ENCODE measurements at places on chromosomes 4 and X.

- H3K4me3 ChIP-seq = no peak overlapping the region
- no peaks in the 10 kb centered on the region for H3K4me1 ChIP-seq
- no peak for DNase-seq
- H3K27me3 ChIP-seq = no peaks in the 10 kb centered on the region
- H3K27ac ChIP-seq = no peak overlapping the region
- no peaks in the 10 kb centered on the region for H3K36me3 ChIP-seq
Measured at GRCh38 chrX:13266641-13267345, 53.1 kb downstream of the ATXN3L start.

DNA sequence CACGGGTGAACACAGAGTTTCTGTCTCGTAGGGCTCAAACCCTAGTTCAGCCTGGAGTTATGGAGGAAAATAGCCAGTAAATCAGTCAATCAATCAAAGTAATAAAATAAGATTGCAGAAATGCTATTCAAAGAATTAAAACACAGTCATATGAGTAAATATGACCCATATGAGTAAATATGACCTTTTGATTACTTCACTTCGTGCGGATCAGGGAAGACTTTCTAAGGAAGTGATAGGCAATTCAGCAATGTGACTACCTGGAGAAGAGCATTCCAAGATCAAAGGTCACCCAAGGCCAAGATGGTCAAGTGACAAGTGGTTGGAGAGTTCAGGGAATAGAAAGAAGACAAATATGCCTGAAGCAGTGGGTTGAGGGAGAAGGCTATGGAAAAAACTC lies 722.6 kb downstream of the ADGRL3 start:
- H3K4me3 ChIP-seq = no peak overlapping the region
- no peak for DNase-seq
- no peak overlapping the region for H3K27ac ChIP-seq
- no peaks in the 10 kb centered on the region for H3K4me1 ChIP-seq

GRCh38 chrX:129000018-129000417 lies 523.3 kb downstream of the SMARCA1 start:
- H3K4me1 ChIP-seq = no peaks in the 10 kb centered on the region
- no peaks in the 10 kb centered on the region for H3K36me3 ChIP-seq
- no peak overlapping the region for H3K27ac ChIP-seq
- no peak for DNase-seq
- no peak overlapping the region for H3K4me3 ChIP-seq
- H3K27me3 ChIP-seq = no peaks in the 10 kb centered on the region

- H3K27ac ChIP-seq = no peak overlapping the region
- H3K4me1 ChIP-seq = no peaks in the 10 kb centered on the region
- DNase-seq = no peak
- H3K4me3 ChIP-seq = no peak overlapping the region
- H3K27me3 ChIP-seq = no peaks in the 10 kb centered on the region
Measured at GRCh38 chr4:32003548-32003947, 1283.4 kb downstream of the PCDH7 start.

DNA sequence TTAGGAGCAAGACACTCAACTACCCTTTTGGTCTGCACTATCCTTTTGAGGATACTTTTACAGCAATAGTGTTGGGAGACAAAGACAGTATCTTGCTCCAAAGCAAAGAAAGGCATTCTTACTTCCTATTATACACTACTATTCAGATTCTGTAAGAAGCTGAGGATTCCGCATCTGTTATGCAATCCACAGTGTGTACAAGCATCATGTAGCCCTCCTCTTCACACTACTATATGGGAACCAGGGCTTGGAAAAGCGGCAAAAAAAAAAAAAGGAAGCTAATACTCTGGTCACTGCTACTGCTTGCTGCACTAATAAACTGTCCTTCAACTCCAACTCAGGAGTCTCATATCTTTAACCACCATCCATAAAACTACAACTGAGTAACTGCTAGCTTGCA lies 59.1 kb downstream of the FBXW7 start:
- H3K36me3 ChIP-seq = no peaks in the 10 kb centered on the region
- no peak for DNase-seq
- no peak overlapping the region for H3K4me3 ChIP-seq
- no peak overlapping the region for H3K27ac ChIP-seq

DNA sequence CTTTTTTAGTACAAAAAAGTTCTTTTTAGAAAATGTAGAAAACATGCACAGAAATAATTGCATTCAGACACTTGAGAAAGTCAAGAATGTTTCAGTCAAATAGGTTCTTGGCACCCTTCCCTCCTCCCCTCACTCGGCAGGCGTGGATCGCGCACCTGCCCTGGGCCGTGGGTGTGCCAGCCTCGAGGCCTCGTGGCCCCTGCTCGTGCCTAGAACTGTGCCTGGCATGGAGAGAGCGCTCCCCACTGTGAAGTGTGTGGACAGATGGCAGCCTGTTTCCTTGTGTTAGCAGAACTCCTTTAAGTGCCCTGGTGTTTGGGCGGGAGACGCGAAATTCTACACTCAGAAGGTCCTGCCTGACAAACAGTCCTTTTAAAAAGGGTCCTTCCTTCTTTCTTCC lies 14.7 kb downstream of the RGS12 start:
- no peak overlapping the region for H3K27ac ChIP-seq
- no peak overlapping the region for H3K4me3 ChIP-seq
- no peak for DNase-seq
- peaks cover 38% of the 10 kb centered on the region for H3K4me1 ChIP-seq
- no peaks in the 10 kb centered on the region for H3K36me3 ChIP-seq

DNA sequence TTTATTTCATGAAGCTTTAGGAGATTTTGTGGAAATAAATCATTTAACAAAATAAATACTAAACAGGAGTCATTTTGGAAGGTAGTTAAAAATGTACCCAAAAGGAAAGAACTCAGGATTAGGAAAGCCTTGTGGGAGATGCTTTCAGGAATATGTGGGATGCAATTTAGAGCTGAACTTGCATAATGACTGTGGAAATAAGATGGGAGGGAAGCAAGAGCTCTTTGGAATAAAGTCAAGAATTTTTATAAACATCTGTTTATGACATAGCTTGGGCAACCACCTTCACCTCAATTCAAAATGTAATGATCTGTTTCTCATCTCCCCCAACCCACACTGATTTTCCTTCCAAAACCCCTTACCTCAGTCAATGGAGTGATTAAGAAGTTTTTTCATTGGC lies 623.8 kb downstream of the FAT4 start:
- H3K27me3 ChIP-seq = no peaks in the 10 kb centered on the region
- no peak for DNase-seq
- no peak overlapping the region for H3K4me3 ChIP-seq
- no peak overlapping the region for H3K27ac ChIP-seq
- no peaks in the 10 kb centered on the region for H3K4me1 ChIP-seq

DNA sequence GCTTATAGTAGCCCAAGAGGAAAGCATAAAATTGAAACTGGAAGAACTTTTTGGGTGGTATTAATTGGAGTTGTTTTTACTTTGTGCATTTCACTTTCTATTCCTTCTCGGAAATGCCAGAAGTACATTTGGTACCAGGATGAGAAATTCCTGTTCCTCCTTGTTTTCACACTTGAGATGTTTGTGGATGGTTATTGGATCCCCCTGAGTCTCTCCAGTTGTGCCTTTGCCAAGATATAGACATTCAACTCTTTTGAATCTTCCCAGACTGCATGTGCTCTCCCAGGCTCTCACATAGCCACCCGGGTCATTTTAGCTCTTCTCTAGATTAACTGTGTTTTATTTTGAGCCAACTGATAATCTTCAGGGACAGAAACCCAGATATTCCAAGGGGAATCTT lies 120.5 kb downstream of the AFF1 start:
- no peak for DNase-seq
- no peaks in the 10 kb centered on the region for H3K4me1 ChIP-seq
- H3K4me3 ChIP-seq = no peak overlapping the region

DNA sequence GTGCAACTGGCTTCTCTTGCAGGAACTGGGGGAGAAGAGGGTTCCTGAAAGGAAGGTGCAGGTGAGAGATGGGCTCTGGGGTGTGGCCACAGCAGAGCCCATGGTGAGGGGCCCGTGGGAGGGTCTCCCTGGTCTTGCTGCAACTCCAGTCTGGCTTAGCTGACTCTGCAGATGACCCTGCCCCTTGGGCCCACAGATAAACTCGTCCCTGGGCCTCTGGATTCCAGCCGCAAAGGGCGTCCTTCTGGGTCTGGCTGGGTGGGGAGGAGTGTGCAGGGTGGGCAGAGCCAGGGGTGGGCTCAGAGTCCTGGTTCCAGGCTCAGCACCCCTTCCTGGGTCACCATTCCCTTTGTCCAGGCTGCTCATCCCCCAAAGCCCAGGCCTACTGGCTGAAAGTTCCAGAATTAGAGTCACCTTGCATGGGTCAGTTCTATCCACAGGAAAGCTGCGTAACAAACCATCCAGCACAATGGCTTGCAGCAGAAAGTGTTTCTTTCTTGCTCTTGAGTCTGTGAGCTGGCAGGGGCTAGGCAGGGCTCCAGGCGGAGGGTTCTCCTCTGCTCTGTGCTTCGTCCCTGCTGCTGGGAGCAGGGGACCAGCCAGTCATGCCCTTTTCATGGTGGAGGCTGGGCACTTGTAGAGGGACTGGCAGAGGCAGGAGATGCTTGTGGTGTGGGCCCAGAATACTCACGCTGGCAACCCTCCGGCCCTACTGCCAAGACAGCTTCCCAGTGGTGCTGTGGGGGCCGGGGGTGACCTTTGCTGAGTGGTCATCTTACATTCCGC lies 43.5 kb upstream of the ADRA2C start:
- H3K27ac ChIP-seq = no peak overlapping the region
- no peak overlapping the region for H3K4me3 ChIP-seq
- DNase-seq = no peak
- H3K36me3 ChIP-seq = no peaks in the 10 kb centered on the region

- no peak overlapping the region for H3K27ac ChIP-seq
- no peak overlapping the region for H3K4me3 ChIP-seq
- H3K4me1 ChIP-seq = no peaks in the 10 kb centered on the region
- DNase-seq = no peak
- no peaks in the 10 kb centered on the region for H3K27me3 ChIP-seq
Measured at GRCh38 chrX:10195425-10195824, 38.6 kb downstream of the CLCN4 start.

DNA sequence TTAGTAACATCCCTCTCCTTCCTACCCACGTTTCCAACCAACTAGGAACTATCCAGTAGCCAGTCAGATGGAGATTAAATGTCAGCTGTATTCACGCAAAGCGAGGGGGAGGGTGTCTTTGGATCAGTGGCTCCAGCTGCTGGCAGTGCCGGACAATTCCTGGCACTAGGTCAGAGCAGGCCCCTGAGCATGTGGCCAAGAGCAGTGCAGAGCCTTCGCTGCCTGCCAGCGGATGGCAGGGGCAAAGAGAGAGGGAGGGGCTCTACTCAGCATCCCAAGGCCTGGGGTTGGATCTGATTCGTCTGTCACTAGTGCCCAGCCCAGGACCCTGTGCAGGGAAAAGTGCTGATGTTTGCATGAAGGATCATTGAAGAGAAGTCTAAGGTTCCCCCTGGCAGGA lies 28.7 kb upstream of the JAKMIP1 start:
- H3K36me3 ChIP-seq = no peaks in the 10 kb centered on the region
- H3K4me3 ChIP-seq = no peak overlapping the region
- H3K27me3 ChIP-seq = no peaks in the 10 kb centered on the region
- no peak overlapping the region for H3K27ac ChIP-seq
- DNase-seq = no peak

DNA sequence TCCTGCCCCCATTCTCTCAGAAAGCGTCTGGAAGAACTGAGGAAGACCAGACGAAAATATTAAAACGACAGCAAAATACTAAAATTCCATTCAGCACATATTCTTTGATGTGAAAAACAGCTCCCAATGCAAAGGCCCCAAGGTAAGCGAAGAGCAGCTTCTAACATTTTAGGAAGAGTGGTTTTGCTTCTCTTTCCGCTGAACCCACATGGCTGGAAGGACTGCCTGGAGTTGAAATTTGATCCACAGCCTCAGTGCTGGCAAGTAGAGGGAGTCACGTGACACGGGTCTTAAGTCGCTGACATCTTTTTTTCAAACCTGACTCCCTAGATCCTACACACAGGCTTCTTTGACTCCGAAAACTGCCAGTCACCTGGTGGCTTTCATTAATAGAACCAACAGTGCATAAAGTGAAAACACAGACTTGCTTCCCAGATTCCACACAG lies at the start of gene FAM13A:
TSS of gene FAM13A (minus strand) at position 233 of the 446 bp plus-strand sequence. CDS start at position 12, 221 bp downstream.
- no peaks in the 10 kb centered on the region for H3K27me3 ChIP-seq
- no peaks in the 10 kb centered on the region for H3K4me1 ChIP-seq
- H3K36me3 ChIP-seq = no peaks in the 10 kb centered on the region
- no peak for DNase-seq

DNA sequence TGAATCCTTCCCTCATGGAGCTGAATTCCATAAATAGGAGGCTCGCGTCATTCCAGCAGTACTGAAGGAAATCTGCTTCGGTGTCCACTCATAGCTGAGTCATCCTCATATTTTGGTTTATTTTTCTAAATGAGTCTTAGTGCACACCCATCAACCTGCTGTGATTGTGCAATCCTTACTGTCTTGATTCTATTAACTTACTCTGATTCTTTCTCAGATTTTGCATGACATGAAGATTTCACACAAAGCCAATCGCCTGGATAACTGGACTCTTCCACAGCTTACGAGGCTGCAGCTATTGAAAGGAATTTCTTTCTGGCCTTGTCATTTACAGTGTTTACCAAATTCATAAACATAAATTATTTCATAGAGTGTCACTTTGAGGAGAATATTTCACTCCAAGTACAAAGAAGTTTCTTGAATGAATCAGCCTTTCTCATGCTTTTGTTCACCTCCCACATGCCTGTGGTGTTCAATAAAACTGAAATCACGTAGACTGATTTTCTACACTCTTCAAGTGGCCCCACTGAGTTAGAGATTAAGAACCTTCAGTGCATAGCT lies 207.6 kb upstream of the SLITRK2 start:
- no peak overlapping the region for H3K4me3 ChIP-seq
- no peak overlapping the region for H3K27ac ChIP-seq
- no peaks in the 10 kb centered on the region for H3K36me3 ChIP-seq
- H3K27me3 ChIP-seq = no peaks in the 10 kb centered on the region

DNA sequence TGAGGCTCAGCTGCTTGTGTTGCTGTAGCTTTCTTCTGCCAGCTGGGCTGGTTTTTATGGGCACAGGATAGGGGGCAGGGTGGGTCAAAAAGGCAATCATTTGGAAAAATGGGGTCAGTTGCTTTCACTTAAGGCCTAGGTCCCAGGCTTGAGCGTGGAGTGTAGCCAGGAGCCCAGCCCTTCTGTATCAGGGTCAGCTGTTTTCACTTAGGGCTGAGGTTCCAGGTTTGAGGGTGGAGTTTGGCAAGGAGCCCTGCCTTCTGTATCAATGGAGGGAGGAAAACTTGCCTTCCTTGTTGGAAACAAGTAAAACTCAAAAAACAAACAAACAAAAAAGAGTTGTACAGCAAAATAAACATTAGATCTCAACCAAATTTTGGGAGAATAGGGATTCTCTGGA lies 37.0 kb upstream of the UGT8 start:
- no peaks in the 10 kb centered on the region for H3K27me3 ChIP-seq
- no peak for DNase-seq
- no peak overlapping the region for H3K4me3 ChIP-seq
- H3K36me3 ChIP-seq = no peaks in the 10 kb centered on the region
- no peak overlapping the region for H3K27ac ChIP-seq

GRCh38 chr4:106690487-106690886 lies 321.9 kb upstream of the GIMD1 start:
- no peaks in the 10 kb centered on the region for H3K36me3 ChIP-seq
- H3K27ac ChIP-seq = no peak overlapping the region
- no peak for DNase-seq
- H3K27me3 ChIP-seq = no peaks in the 10 kb centered on the region
- H3K4me1 ChIP-seq = no peaks in the 10 kb centered on the region

Measured in CD8-positive, alpha-beta memory T cell (primary cell).